NCI-H510A (cell line): ENCODE measurements at places on chromosomes 2 and 18.

GRCh38 chr18:9362869-9363268 lies 28.3 kb downstream of the TWSG1 start:
- DNase-seq, result no peak

DNA sequence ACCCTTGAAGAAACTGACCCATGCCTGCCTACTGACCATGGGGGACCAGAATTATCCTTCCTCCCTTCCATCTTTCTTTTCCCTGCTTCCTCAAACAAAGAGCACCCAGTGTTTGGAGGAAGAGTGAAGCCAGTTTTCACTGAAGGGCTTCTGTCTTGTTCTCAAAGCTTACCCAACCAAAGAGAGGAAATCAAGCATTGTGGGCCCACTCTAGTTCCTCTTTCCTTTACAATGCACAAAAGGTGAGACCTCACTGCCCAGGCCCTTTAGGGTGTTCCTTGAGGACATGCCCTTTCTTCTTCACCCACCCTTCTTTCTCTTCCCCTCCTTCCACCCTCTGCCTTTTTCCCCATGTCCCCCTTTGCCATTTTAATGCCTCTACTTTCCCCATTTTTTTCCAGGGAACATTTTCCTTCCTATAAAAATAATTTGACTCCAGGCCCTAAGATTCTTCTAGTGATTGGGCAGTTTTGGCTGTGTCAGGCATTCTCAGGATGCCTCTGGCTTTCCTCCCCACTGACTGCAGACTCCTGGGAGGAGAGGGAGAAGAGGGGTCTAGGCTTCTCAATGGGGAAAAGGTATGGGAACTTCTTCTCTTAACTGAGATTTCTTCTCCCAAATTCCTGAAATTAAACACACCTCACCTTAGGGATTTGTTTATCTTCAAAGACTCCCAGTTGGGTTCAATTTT lies 126.6 kb upstream of the RMDN2 start:
- DNase-seq, result no peak

DNA sequence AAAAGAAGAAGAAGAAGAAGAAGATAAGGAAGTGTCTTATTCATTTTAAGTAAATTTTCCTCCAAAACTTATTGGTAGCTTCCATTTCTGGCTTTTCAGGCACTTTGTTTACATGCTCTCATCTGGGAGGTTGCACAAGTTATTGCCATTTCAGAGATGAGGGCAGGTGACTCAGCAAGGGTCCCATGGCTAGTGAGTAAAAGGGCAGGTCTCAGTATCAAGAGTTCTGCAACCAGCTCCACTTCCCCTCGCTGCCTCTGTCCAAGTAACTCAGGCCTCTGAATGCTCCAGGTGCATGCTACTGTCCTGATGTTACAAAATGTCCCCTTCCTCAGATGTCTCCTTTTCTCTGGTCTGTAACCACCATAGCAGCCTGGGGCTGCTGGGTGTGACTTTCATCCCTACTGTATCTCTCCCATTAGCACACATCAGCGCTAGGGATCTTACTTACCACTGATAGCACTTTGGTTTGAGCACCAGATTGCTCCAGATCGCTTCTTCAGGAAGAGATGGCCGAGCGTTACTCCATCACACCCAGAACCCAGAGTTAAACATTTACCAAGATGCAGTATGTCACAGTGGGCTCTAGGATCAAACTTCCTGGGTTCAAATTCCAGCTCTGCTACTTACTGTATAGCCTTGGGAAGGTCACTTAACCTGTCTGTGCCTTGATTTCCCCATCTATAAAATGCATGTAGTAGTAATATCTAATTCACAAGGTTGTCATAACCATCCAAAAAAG lies 57.4 kb upstream of the LAPTM4A start:
- no peak for DNase-seq

DNA sequence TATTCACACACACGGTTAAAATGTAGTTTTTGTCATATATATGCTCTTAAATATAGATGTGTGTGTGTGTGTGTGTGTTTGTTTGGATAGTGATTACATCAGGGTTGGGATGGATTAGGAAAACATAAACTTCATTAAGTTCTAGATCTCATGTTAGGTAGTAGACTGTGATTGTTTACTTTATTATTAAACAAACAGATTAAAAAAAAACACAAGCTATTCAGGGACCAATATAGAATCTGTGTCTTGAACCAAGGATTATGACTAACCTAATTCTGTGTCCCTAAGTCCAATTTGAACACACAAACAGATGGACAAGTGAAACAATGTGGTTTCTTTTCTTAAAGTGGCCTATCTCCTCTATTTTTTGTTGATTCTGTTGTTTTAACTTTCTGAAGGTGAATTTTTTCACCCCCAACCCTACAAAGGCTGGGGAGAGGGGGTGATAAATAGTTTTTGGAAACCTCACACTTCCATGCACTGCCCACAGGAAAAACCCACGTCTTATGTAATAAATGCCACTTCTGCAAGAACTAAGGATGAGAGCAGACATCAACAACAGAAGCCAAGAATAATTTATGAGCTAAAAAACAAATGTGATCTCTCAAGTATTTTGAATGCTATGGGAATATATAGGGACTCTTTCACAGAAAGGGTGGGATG lies 40.7 kb downstream of the IL1R2 start:
- DNase-seq, result no peak
